ENCODE measurements at places on chromosomes 2 and 18.

- DNase-seq = no peak
Measured at GRCh38 chr2:73081181-73081671, 9.7 kb upstream of the SFXN5 start.

- no peak for DNase-seq
Measured at GRCh38 chr2:141323571-141323970, 807.2 kb downstream of the LRP1B start.

GRCh38 chr2:198117406-198118041, 313.1 kb downstream of the PLCL1 start:
- no peak for DNase-seq

DNA sequence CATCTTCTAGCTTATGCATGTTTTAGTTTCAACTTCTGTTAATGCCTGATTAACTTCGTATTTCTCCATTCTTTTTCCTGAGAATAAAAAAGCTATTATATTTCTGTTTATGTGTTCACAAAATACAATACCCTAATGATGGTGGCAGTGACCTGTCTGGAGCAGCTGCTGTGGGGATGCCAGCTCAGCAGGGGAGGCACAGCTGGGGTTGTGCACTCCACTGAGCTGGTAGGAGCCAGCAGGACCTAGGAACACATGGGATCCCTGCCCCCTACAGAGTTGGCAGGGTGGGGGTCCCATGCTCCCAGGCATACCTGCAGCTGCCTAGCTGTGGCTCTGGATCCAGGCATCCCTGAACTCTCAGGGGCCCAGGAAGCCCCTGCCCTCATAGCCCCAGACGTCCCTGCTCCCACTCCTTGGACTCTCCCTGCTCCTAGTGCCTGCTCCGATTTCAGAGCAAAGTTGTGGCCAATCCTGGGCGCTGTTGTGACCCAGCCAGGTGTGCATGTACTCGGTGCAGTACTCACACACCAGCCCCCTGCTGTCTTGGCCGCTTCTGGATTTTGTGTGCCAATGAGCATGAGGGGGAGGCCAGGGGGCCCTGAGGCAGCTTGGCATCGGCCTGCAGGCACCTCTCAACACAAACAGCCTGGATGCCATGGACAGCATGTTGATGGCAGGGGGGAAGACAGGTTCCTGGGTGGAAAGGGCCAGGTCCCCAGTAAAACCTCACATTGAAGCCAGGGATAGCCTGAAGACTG, 546.0 kb downstream of the ZNF804A start:
- DNase-seq = no peak

DNA sequence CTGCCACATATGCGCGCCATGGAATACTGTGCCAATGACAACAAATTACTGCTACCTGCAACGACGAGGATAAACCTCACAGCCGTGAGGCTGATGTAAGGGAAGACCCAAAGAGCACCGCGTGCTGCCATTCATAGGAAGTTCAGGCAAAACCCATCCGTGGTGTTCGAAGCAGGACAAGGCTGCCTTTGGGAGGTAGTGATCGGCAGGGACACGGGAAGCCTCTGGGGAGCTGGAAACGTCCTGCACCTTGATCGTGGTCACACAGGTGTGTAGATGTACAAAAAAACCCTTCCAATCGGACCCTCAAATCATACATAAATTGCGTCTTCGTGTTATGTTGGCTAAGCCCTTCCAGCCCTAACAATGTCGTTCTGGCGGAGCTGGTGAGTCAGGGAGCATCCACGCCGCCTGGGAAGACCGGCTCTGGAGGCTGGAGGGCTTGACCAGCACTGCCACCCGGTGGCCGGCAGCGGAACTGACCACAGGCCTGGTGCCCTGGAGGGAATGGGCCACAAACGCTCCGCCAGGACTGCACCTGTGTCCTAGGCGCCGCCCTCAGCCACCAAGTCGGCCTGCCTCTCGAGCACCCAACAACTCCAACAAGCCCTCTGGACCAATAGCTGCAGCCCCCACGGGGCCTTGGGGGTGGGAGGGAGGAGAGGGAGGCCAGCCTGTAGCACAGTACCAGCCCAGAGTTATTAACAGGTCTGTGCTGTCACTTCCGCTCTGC, 4.1 kb upstream of the NEURL3 start:
- no peak for DNase-seq

- no peak for DNase-seq
Measured at GRCh38 chr2:187312718-187313282, 135.3 kb downstream of the CALCRL start.

GRCh38 chr18:48932822-48933510, 17.8 kb downstream of the SMAD7 start:
- no peak for DNase-seq

- DNase-seq = no peak
Measured at GRCh38 chr2:213627835-213628460, 343.7 kb downstream of the SPAG16 start.

DNA sequence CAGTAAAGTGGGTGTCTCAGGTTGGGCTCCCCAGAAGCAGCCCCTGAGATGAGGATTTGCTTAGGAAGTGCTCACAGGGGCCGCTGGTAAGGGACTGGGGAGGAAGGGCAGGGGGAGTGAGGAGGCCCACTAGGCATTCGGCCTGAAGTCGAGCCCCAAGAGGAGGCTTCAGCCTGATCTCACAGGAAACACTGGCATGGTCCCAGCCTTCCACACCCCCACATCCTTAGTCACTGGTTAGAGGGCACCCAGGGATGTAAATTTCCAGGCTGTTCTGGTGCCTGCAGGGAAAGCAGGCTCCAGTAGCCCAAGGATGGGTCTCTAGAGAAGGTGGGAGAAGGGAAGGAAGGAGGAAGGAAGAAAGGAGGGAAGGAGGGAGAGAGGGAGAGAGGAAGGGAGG, 22.4 kb upstream of the KCNK3 start:
- DNase-seq = no peak

DNA sequence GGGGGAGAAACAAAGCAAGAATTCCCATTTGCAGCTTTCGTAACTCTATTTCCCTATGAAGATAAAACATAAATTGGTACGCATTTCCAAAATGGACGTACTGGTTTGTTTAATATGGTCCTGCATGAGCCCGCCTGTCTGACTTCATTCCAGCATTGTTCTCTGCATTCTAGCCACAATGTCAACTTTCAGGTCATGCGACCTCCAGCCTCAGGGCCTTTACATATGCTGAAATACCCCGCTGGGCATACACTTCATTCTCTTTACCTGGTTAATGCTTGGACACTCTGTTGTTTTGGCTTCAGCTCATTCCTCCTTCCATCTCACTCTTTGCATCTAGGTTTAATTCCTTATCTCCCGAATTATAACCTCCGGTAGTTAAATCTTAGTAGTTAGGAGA, 103.7 kb upstream of the DNMT3A start:
- no peak for DNase-seq

DNA sequence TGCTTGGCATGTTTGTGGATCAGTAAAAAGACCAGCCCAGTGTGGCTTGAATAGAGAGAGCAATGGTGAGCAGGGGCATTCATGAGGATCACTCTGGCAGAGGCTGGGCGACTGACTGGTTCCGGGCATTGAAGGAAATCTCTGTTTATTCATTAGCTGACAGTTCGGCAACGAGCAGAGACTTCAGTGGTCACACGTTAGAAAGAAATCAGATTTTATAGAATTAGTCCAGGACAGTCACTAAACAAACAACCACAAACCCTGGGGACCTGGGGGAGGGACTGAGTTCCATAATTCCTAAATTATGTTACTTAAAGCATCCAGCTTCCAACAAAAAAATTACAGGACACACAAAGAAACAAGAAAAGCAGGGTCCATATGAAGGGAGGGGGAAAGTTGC, 72.5 kb downstream of the NOL10 start:
- DNase-seq = no peak

DNA sequence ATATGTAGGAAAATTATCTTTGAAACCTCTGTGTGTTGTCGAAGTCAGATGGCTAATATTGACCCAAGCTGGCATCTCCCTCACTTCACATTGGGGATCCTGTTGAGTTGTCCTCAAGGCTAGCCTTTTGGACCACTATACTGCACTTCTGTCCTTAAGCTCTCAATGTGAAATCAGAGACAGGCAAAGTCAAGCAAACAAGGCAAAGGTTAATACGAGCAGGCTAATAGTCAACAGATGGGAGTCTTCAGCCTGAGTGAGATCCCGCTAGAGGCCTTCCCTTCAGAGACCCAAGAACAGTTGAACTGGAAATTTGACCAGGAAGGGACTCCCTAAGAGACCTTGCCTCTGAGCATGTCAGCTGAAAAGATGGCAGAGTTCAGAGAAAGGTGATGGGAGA, 475.4 kb downstream of the PARD3B start:
- no peak for DNase-seq

DNA sequence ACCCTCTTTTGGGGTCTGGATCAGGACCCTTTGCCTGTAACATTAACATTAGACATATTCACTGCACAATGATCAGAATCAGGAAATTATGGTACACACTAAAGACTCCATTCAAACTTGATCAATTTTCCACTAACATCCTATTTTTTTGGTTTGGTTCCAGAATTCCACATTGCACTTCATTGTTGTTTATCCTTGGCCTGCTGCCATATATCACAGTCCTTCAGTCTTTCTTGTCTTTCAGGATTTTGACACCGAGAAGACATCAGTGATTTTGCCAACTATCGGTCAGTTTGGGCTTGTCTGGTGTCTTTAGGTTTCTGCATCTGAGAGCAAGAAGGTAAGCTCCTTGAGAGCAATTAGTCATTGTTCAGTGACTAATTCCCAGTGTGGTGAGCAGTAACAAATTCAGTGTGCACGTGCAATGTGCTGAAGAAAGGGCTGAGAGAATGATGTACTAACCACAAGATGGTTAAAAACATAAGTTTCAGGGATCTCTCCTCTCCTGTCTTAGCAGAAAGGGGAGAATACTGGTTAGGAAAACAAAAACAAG, 23.5 kb downstream of the MARCHF4 start:
- no peak for DNase-seq

GRCh38 chr2:56981554-56981953, 797.8 kb downstream of the CCDC85A start:
- no peak for DNase-seq

- no peak for DNase-seq
Measured at GRCh38 chr2:72291059-72291458, 143.4 kb upstream of the CYP26B1 start.

GRCh38 chr2:123085484-123085883, 939.6 kb upstream of the CNTNAP5 start:
- DNase-seq = no peak

DNA sequence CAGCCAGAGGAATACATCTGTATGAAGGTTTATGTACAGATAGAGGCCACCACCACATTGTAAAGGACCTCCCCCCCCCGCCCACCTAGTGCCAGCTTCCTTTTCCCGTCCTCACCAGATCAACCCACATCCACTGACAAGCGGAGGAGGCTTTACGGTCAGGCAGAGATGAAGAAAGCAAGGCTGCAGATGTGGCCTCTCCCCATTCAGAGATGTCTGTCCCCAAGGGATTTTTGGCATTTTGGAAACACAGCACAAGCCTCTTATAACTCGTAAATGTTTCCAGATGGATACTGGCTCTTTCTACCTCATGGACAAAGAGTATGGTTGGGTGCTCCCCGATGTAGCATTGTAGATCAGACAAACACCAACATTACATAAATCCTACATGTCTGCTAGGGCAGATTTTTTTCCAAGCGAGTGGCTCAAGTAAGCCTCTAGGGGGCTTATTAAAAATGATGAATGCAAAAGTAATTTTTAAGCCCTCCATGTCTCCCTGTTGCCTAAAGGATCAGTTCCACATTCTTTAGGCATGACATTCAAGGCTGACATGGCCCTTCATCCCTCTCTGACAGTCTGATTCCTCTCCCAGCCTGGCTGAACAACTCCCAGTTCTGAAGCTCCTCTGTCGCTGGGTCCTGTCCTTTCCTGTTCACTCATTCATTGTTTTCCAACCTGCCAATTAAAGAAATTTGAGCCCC, 11.7 kb downstream of the VIT start:
- DNase-seq = no peak

DNA sequence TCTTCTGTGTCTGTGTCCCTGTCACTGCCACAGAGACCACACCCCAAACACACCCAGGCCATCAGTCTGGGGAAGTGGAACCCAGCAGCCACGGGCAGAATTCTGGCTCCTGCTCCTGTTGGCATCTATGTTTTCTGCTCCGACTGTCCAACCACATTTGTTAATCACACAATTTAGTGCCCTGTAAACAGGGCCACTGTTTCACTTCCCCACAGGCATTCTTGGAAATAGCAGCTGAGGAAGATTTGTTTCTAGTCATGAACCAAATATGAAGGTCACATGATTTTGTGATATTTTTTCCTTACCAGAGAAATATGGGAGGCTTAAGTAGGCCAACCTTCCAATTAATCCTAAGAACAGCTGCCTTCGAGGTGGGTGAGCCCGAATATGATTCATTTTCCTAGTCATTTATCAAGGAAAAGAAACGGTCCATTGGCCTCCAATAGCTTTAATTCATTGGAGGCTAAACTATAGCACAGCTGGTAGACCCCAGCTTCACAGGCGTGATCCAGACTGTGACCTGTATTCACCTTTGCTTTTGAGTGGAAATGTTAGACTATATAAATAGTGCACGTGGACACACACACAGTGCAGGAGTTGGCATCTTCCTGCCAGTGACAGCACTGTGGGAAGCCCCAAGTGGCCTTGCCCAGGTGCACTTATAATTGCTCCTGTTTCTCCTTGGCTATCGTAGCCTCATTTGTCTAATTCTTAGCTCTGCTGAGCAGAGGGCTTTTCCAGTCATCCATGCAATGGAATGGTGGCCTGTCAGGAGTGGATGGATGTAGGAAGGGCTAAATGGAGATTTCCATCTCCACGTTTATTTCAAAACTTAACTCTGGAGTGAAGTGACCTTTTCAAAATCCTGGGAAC, 267.9 kb downstream of the LPIN1 start:
- DNase-seq = no peak

- no peak for DNase-seq
Measured at GRCh38 chr18:2302628-2303516, 268.4 kb downstream of the METTL4 start.

- no peak for DNase-seq
Measured at GRCh38 chr2:30037016-30037415, 109.8 kb upstream of the YPEL5 start.

- no peak for DNase-seq
Measured at GRCh38 chr2:160220545-160221009, 20.5 kb upstream of the ITGB6 start.

- no peak for DNase-seq
Measured at GRCh38 chr2:198114064-198114463, 309.7 kb downstream of the PLCL1 start.

GRCh38 chr2:178523596-178524134, 43.4 kb downstream of the PLEKHA3 start:
- DNase-seq = no peak

- no peak for DNase-seq
Measured at GRCh38 chr2:25490217-25490616, 148.5 kb upstream of the DNMT3A start.

All from activated T-helper 1 cell treated with anti-CD3 and anti-CD28 coated beads, Interleukin-2, amount 50 U/mL, for 16 hours (primary cell).